ENCODE measurements at places on chromosomes 13 and 19.

GRCh38 chr19:305240-306150, 14.3 kb upstream of the PLPP2 start:
- no peak for DNase-seq

DNA sequence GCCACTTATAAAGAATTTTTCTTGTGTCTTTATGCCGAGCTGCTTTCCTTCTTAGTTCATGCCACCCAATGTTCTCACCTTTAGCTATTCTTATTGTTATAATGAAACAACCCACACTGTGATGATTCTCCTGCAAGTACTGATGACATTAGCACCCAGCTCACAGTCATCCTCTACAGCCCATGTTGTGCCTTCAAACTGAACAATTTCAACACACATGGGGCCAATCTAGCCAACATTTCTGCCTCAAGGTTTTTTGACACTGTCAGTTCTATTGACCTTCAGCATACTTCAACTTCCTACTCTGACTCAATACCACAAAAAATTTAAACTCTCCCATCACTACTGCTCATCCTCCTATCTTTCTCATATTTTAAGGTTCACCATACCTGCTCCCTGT, 752.4 kb downstream of the FGF9 start:
- DNase-seq: no peak

- DNase-seq: peak; percentile 29
Observed at GRCh38 chr13:114106526-114106925, 25.9 kb downstream of the RASA3 start.

- peak; percentile 89 for DNase-seq
Observed at GRCh38 chr19:48480183-48480557, 11.0 kb downstream of the CYTH2 start.

- no peak for DNase-seq
Observed at GRCh38 chr13:109989686-109990085, 203.3 kb upstream of the IRS2 start.

GRCh38 chr13:39051157-39051556, 12.9 kb downstream of the NHLRC3 start:
- no peak for DNase-seq

DNA sequence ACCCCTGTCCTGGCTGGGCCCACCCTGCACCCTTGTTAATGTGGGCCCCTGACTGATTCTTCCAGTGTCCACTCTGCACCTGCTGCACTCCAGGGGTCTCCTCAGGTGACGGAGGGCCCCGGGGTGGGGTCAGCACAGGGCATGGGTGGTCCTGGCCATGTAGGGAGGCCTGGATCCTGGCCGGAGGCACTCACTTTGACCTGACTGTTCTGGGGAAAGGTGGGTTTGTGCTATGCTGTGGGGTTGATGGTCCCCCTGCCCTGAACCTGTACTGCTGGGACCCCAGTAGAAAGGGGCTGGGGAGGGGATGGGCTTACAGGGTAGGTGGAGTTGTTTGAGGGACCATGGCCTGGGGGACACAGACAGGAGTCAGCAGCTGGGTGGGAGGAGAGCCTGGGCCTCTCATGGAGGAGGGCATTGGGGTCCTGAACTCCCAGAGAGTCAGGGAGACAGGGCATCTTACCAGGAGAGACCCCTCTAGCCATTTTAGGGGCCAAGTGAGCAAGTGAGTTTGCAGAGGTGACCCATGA, 25.8 kb upstream of the CEACAM1 start:
- DNase-seq: peak; percentile 75

GRCh38 chr19:48625891-48626327, 6.6 kb downstream of the SPHK2 start:
- DNase-seq: peak; percentile 86

DNA sequence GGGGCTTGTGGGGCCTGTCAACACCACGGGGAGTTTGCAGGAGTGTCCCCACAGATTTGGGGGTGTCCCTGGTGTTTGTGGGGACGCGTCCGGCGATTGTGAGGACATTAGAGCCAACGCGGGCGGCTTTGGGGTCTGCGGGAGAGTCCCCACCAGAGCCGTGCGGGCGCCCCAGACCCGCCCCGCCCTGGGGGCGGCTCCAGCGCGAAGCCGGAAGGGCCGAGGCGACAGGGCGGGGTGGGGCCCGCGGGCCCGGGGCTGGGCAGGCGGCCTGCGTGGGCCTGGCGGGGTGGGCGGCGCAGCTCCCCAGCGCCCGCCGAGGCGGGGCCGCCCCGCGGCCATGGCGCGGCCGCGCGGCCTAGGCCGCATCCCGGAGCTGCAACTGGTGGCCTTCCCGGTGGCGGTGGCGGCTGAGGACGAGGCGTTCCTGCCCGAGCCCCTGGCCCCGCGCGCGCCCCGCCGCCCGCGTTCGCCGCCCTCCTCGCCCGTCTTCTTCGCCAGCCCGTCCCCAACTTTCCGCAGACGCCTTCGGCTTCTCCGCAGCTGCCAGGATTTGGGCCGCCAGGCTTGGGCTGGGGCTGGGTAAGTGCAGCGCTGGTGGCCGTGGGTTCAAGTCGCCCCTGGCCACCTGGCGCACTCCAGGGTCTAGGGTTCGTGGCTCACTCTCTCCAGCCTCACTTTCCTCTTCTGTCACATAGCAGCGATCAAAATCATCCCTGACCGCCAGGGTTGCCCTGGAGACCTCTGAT, 10.3 kb downstream of the PDE4A start:
- DNase-seq: peak; percentile 85

GRCh38 chr13:110462091-110462490, 99.4 kb downstream of the RAB20 start:
- DNase-seq: no peak

DNA sequence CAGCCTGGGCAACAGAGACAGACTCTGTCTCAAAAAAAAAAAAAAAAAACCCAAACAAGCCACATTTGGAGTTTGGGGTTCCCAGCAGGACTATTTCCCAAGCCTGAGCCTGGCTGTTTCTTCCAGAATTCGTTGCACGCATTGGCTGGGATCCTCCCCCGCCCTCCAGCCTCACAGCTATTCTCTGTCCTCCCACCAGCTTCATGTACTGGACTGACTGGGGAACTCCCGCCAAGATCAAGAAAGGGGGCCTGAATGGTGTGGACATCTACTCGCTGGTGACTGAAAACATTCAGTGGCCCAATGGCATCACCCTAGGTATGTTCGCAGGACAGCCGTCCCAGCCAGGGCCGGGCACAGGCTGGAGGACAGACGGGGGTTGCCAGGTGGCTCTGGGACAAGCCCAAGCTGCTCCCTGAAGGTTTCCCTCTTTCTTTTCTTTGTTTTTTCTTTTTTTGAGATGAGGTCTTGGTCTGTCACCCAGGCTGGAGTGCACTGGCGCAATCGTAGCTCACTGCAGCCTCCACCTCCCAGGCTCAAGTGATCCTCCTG, 26.7 kb downstream of the LDLR start:
- no peak for DNase-seq

- peak; percentile 86 for DNase-seq
Observed at GRCh38 chr19:18194554-18195238, 1.7 kb downstream of the MPV17L2 start.

- DNase-seq: peak; percentile 79
Observed at GRCh38 chr13:75480671-75481175, 1.2 kb downstream of the TBC1D4 start.

- no peak for DNase-seq
Observed at GRCh38 chr19:50189331-50189730, 14.1 kb upstream of the MYH14 start.

- DNase-seq: peak; percentile 61
Observed at GRCh38 chr13:111915104-111915551, 151.8 kb upstream of the SOX1 start.

DNA sequence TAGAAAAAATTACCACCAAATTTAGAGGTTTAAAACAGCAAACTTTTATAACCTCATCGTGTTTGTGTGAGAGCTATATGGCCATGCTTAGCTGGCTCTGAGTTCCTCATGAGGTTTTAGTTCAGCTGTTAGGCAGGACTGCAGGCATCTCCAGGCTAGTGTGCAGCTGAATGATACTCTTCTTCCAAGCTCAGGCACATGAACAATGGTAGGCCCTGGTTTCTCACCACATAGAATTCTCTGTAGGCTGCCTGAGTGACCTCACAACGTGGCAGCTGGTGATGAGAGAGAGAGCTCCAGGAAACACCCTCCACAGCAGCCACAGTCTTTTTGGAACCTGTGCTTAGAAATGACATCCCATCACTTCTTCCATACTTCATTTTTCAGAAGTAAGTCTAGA, 540.6 kb upstream of the MIR17HG start:
- DNase-seq: no peak

- peak; percentile 74 for DNase-seq
Observed at GRCh38 chr19:7304200-7304599, 10.0 kb upstream of the INSR start.

DNA sequence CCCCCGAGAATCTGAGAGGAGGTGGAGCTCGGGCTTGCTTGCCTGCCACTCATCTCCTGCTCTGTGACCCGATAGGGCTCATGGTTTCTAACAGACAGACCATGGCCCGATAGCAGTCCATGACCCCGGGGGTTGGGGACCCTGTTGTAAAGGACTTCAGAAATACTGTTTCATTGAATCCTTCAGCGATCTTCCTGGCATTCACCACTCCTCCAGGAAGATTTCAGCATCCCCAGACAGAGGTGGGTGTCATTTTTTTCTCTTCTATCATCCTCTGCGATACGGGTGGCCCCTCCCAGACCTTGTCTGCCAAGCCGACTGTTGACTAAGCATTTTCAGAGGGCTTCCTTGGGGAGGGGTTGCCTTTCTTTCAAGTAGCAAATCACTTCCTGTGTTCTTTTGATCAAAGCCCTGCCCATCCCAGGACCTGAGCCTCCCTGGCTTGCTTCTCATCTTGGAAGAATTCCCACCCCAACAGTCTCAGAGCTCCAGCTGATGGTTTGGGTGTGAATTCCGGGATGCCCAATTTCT, 1.7 kb downstream of the MYO1F start:
- no peak for DNase-seq

GRCh38 chr19:11673608-11674041, 65.1 kb downstream of the ZNF823 start:
- peak; percentile 82 for DNase-seq

DNA sequence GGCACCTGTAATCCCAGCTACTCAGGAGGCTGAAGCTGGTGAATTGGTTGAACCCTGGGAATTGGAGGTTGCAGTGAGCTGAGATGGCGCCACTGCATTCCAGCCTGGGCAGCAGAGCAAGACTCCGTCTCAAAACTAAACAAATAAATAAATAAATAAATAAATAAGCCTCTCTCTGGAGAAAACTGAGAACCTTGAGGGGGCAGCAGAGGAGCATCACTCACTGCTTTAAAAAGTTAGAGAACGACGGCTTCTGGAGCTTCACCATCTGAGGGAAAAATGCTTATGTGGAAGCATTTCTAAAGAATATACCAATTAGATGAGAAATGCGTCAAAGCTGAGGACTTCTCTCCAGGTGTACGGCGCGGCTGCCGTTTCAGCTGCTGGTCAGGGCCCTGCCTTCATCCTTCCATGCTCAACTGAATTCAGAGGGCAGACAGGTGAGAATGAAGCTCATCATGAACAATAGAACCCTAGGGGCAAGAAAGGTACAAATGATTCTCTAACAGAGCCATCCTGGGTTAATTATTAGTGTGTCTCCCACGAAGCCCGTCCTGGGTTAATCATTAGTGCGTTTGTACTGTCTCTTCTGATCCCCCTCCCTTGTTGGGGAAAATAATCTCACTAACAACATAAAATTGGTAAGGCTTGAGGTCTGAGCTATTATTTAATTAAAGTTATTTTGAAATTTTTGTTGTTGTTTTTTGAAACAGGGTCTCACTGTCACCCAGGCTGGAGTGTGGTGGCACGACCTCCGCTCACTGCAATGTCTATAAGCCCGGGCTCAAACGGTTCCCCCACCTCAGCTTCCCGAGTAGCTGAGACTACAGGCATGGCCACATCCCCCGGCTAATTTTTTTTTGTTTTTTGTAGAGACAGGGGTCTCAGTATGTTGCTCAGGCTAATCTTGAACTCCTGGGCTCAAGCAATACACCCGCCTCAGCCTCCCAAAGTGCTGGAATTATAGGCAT, 80.1 kb downstream of the IPO5 start:
- no peak for DNase-seq

DNA sequence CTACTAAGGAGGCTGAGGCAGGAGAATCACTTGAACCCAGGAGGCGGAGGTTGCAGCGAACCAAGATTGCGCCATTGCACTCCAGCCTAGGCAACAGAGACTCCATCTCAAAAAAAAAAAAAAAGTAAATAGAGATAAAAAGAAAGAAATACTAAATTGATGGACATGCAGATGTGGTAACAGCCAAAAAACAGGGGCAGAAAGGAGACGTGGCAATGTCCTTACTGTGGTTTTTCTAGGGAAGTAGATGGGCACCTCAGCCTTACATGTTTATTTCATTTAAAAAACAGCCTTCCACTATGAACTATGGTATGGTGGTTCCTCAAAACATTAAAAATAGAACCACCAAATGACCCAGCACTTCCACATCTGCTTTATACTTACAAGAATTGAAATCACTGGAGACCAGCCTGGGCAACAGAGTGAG, 6.5 kb upstream of the EIF3G start:
- DNase-seq: no peak

DNA sequence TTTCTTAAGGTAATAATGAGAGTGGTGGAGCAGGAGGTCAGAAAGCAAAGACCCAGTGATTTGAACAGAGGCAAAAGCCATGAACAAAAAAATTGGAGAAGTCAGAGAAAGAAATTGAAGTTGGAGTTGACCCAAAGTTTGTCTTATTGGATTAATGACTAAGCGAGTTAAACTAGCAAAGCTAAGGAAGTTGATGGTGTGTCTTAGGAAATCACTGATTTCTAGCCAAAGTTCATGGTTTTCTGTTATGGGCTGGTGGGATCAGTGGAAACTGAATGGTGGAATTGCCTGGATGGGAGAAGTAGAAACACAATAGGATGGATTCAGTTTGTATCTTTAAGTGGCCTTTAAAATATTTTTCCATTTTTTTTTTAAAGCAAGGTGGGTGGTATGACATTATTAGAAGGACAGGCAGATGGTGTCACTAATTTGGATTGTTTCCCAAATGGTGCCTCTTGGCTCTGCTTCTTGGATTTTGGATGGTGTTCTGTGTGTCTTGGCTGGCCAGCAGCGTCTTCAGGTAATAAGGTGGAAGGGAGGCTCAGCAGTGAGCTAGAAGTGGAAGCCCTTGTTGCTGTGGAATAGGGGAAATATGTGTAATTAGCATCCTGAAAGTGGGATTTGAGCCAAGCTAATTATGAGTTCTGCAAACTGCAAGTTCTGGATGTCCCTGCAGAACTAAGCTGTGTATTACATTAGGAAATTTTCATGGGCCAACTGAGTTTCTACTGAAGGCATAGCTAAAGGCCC, 302.9 kb downstream of the LMO7 start:
- DNase-seq: no peak
